ENCODE measurements at places on chromosomes 11 and 22.
A peak's percentile ranks its signal among the peaks of the same experiment; 100 is the strongest.

DNA sequence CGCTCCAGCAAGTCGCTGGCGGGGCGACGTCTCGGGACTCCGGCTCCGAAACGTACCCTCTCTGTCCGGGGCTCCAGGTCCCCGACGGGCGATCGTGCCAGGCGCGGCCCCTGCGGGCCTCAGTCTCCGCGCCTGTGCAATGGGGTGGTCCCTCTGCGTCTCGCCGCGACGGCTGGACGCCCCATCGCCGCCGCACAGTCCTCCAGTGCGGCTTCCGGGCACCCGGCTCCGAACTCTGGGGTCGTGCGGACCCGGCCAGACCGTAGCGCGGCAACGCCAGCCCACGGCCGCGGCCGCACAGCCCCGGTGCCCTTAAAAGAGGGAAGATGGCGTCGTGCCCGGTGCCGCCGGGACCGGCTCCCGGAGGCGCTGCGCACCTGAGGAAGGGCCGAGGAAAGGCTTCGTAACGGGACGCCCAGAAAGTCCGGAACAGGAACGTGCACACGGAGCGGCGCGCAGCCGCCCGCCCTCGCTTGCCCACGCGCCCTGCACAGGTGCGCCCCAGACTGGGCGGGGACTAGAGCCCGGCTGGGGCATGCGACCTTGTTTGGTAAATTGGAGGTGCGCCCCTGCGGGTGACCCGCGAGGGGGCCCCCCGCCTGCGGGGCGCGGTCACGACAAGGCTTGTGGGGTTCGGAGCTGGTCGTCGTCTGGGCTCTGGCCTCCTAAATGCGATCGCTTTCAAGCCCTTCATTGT, 525 bp downstream of the BIK start:
- DNase-seq: peak; percentile 48

DNA sequence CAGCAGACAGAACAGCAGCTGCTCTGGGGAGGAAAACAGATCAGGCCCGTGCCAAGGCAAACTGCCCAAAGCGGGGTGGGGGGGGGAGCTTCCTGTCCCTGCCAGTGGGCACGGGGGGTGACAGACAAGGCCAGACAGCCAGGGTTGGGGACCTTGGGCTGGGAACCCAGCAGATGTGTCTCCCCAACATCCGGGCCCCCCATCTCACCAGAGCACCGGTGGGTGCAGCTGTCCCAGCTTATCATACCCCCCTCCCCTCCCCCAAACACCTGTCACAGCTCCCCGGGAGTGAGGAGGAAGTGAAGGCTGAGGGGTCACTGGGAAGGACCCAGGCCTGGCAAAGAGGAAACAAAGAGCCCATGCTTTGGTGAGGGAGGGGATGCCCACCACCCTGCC, 1.3 kb downstream of the PPP1R14B start:
- peak; percentile 27 for DNase-seq

DNA sequence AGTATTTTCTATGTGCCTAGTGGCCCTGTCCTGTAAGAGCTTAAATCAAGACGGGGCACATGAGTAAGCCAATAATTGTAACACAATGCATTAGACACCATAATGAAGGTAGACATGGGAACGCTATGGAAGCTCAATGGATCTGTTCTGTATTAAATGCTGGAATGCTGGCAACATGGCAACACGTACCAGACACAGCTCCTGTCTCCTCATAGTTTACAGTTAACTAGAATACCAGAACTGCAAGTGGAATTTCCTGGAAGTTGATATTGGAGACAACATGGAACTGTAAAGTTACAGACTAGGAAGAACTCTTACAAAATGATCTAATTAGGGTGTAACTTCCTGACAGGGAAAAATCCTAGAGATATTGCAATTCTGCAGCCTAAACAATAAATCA, 12.4 kb downstream of the P4HA3 start:
- no peak for DNase-seq

DNA sequence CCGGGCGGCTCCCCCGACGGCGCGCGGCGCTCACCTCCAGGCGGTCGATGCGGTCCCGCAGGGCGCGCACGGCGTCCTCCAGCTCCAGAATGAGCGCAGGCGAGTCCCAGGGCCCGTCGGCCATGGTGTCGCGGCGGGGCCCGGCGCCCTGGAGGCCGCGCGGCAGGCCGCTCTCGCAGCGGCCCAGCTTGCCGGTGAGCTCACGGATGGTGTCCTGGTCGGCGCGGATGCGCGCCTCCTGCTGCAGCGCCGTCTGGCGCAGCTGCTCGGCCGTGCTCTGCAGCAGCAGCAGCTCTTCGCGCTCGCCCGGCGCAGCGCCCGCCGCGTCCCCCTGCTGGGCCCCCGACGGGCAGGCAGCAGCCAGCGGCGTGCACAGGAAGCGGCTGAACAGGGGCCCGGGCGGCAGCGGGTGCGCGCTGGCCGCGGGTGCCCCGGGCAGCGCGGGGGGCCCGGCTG, 599 bp downstream of the NPTXR start:
- peak; percentile 64 for DNase-seq

- DNase-seq: no peak
These were observed 26.8 kb upstream of the NRIP3 start for GRCh38 chr11:9030601-9031000.
